Activated T-cell treated with anti-CD3 and anti-CD28 coated beads, Interleukin-2, amount 50 U/mL, for 48 hours (primary cell): ENCODE measurements at places on chromosomes 11 and 22.

GRCh38 chr11:16883174-16883573 lies 131.0 kb downstream of the PLEKHA7 start:
- DNase-seq: no peak

- no peak for DNase-seq
Measured at GRCh38 chr11:25758145-25758661, 573.7 kb upstream of the ANO3 start.

DNA sequence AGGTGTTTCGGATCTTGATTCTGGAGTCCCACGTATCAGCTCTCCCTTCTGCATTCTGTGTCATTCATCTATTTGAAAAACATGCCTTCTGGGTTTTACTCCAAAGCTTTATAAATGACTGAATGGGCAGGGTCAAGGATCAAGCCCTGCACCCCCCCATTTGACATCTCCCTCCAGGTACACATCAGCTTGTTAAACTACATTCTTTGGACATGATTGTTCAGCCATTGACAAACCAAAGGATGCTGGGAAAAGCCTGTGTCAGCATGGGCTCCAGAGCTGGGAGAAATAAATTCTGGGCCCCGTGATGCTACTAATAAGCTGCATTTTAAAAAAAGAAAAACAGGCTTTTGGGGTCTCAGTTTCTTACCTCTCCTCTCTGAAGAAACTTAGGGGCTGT lies 103.7 kb downstream of the DSCAML1 start:
- DNase-seq: no peak

DNA sequence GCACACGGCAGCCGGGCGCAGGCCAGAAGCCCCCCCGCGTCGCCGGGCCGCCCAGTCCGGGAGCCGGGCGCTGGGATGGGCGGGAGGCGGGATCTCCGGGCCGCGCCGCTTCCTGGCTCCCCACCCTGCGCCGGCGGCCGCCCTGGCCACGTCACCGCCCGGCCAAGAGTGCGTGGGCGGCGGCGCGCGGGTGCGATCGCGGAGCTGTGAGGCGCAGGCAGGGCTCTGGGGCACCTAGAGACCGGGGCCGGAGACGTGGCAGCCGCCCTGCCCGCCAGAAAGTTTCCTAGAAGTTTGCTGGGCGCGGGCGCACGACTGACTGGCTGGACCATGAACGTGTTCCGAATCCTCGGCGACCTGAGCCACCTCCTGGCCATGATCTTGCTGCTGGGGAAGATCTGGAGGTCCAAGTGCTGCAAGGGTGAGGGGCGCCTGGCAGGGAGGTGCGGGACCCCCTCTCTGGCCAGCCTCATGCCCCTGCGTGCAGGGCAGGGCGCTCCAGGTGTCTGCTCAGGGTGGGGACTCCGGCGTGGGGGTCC lies at the start of gene KDELR3:
Gene KDELR3 (plus strand): TSS at position 193 of the 539 bp plus-strand sequence. CDS start 138 bp downstream, at position 331.
- DNase-seq: peak; percentile 81

- DNase-seq: peak; percentile 96
Measured at GRCh38 chr11:65498977-65499712, at the start of gene MALAT1. TSS of gene MALAT1 (plus strand) at chr11:65499045.

- DNase-seq: no peak
Measured at GRCh38 chr11:133191931-133192330, 340.4 kb downstream of the OPCML start.

- peak; percentile 79 for DNase-seq
Measured at GRCh38 chr22:24503137-24503842, 8.2 kb downstream of the UPB1 start.

GRCh38 chr11:60394666-60395380 lies 1.4 kb upstream of the MS4A14 start:
- DNase-seq: no peak

GRCh38 chr11:12241401-12241800 lies 131.0 kb downstream of the MICAL2 start:
- no peak for DNase-seq

DNA sequence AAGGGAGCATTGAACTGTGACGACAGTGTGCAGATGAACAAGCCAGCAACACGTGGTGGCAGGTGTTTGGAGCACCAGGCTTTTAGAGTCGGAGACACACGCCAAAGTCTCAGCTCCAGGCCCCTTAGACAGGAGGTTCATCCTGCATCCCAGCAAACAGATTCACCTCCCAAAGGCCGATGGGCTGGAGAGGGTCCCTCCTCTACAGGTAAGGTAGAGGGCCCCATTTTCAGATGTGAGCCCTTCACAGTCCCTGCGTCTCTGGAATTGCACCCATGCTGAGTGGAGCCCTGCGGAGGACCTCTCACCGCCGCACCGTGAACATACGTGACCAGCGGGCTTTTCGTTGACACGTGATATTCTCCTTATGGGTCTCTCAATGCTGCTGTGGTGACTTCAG lies 109.0 kb upstream of the B3GAT1 start:
- DNase-seq: no peak

DNA sequence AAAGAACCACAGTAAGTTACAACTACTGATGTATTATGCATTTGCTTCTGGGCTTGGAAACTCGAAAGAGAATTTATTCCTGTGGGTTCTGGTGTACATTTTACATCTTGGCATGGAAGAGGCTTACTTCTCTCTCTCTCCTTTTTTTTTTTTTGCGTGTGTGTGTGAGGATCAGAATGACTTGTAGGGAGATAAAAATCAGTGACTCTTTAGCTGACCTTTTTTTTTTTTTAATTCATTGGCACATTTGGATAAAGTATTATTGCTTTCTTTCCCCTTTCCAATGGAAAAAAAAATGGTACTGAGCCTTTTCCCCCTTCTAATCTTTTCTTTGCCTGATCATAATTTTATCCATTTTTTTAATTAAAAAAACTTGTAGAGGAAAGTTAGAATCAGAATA lies 43.5 kb downstream of the EXT2 start:
- DNase-seq: no peak

DNA sequence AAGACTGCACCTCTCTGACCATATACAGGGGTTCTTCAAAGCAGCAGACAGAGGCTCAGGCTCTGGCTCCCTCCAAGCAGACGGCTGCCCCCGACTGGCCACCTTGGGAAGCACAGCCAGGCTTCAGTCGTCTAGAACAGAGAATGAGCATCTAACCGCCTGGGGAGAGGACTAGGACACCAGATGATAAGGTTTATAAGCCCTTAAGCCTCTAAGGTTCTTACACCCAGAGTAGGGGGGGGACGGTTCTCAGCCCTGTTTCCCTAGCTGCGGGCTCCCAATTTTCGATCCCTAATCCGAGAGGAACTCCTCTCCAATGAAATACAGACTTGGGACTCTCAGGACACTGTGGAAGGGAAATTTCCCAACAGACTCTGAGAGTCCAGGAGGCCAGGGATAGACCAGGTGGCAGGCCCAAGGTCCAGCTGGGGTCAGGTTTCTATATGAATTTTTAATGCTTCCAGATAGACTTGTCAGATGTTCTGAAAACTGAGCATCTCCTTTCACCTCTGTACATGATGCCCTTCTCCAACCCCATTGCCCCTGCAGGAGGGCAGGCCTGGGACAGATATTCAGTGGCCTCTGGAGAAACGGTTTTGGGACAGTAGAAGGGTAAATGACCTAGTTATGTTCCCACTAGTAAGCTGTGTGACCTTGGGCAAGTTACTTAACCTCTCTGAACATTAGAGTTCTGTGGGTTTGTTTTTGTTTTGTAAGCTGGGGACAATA lies 20.2 kb downstream of the RTN4RL2 start:
- peak; percentile 88 for DNase-seq

DNA sequence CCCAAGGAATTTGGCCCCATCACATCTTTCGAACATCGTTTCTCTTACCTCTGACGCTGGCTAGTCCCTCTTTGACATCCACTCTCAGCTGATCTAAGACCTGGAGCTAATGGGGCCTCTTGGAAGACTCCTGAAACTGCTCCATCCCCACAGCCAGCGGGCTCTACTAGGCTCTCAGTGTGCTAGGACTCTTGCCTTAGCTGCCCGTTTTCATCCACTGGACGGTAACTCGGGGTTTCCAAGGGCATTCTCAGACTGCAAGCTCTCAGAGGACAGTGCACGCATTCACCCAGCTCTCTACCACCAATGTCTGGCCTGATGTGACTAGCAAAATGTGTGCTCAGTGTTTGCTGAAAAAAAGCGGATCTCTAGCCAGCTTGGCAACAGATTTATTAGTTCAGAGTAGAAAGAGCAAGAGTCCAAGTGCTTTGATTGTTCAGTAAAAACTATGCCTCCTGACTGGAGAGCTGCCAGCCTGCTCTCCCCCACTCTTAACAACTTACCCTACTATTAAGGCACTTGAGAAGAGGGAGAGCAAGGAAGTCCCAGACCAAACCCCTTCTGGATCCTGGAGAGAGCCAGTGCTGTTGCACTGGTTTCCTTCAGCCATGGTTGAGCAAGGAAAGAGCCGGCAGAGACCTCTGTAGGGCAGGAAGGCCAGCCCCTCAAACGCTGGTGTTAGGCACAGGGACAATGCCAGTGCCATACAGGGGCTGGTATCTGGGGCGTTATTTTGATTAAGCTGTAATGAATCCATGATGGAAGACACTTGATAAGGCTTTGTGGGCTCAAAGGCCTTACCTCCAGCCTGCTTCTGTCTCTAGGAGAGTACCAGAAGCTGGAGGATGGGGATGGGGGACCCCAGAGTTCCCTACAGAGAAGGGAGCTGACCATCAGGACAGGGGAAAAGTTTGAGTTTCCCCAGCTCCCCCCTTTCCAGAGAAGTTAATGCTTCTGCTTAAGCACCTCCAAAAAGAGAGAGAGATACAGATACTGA lies 9.2 kb downstream of the RELA start:
- DNase-seq: peak; percentile 26

DNA sequence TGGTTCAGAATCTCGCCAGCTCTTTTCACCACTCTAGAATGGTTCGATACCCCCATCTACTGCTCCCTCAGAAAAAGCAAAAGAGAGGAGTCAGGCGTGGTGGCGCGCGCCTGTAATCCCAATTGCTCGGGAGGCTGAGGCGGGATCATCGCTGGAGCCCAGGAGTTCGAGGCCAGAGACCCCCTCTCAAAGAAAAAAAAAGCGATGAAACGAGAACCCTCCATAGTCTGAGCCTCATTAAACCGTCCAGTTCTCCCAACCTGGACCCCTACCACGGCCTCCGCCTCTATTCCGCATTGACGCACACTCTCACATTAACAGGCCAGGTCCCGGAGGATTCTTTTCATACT lies 439 bp downstream of the SPA17 start:
- no peak for DNase-seq

DNA sequence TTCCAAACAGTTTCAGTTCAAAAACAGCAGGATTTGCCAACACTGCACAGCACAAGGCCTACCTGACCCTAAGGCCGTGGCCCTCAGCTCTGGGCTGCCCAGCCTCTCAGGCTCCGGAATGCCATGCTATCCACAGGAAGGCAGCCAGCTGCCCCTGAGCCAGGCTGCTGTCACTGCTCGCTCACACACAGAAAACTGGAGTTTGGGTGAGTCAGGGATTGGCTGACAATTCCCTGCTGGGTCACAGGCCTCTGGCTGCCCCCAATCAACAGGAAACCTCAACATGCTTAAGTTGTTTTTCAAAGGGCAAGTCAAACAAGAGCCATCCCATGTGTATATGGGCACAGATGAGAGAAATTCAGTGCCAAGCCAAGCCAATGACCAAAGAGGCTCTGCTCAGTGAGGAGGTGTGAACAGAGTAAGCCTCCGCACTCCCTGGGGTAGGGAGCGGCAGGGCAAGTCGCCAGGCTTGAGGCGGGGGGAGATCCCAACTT lies 50.2 kb downstream of the RPL27A start:
- DNase-seq: no peak

DNA sequence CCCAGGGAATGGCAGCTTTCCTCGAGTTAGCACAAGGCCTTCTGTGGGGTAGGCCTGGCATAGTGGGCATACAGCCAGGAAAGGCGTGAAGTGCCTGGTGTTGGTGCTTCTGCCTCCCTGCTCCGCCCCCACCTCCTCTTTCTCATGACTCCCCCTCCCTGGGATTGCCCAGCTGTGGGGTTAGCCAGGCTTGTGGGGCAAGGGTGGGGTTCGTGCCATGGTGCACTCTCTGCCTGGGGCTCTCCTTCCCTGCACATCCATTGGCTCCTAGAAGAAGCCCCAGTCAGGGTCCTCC lies 236.8 kb upstream of the NCAM1 start:
- no peak for DNase-seq

DNA sequence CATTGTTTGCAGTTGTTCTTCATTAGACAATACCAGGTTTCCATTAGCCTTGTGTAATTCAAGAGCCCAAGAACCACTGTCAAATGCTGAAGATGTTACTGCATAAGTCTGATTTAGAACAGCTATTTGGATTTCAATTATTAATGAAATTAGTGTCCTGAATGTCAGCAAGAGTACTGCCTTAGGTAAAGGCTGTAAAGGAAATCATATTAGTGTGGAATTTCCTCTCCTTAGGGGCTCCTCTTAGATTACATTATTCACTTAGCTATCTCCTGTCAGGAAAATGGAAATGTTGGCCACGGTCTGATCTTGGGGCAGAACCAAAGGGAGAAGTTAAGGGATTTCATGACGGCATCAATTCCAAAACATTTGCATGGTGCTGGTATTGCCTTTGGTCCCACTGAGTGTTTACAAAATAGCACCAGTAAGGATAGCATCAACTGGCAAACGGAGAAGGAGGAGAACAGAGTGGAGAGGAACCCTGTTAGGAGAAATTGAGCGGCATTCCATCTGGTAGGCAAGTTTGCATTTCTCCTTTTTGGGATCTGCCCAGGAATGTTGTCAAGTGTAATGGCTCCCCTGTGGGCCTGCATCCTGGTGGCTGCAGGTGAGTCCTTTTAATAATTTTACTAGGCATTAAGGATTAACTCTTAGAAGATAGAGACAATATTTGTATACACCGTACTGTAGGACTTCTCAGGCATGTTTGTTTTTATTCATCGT lies at the start of gene HTR3B:
Gene HTR3B (plus strand): TSS at position 418 of the 723 bp plus-strand sequence. CDS start 138 bp downstream, at position 556.
- DNase-seq: no peak

GRCh38 chr11:10412266-10412665 lies 42.8 kb upstream of the AMPD3 start:
- DNase-seq: no peak

DNA sequence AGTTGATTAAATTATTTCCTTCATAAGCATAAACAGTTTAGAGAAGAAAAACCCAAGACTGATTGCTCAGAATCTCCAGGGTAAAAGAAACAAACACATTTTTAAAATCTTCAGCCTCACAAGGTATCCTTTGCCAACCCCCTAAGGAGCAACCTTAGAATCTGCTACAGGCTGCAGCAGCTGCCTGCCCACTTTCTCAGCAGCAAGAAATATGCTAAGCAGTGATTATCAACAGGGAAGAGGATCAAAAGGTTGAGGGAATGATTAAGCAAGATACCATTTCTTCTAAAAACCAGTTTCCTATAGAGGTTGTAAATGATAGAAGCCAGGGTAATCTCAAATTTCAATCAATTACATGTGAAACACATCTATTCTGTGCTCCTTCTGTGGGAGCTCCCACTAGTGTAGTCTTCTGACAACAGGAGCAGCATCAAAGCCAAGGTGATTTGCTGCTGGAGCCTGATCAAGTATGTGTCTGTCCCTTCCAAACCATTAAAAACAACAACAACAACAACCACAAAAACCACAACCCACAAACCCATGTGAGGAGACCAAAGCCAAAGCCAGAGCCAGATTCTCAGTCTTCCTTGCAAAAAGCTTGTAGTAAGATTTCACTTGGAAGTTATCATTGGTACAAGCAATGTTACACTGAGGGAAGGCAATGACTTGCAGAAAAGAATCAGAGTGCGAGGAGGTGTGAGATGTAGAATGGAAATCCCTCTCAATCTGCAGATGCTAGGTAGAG lies 761.2 kb downstream of the DLG2 start:
- DNase-seq: no peak
